CD4-positive, CD25-positive, alpha-beta regulatory T cell (primary cell): ENCODE measurements at places on chromosomes 16 and 17. TPM values are rescaled to one million over a fixed set of nuclear protein-coding genes. Genes with fewer than 3 reads are reported as not detected.

Gene PRSS33
- total RNA-seq, result not detected

Gene DCUN1D3
- total RNA-seq, result 4.8 TPM

Gene MPV17L
- total RNA-seq, result not detected

Gene KRTAP17-1
- total RNA-seq, result not detected

- H3K4me1 ChIP-seq, result peaks cover 34% of the 10 kb centered on the region
- no peak overlapping the region for H3K4me3 ChIP-seq
- H3K27me3 ChIP-seq, result peaks cover 4% of the 10 kb centered on the region
- no peaks in the 10 kb centered on the region for H3K36me3 ChIP-seq
These were observed 10.1 kb downstream of the COPZ2 start for GRCh38 chr17:48027322-48027981.

DNA sequence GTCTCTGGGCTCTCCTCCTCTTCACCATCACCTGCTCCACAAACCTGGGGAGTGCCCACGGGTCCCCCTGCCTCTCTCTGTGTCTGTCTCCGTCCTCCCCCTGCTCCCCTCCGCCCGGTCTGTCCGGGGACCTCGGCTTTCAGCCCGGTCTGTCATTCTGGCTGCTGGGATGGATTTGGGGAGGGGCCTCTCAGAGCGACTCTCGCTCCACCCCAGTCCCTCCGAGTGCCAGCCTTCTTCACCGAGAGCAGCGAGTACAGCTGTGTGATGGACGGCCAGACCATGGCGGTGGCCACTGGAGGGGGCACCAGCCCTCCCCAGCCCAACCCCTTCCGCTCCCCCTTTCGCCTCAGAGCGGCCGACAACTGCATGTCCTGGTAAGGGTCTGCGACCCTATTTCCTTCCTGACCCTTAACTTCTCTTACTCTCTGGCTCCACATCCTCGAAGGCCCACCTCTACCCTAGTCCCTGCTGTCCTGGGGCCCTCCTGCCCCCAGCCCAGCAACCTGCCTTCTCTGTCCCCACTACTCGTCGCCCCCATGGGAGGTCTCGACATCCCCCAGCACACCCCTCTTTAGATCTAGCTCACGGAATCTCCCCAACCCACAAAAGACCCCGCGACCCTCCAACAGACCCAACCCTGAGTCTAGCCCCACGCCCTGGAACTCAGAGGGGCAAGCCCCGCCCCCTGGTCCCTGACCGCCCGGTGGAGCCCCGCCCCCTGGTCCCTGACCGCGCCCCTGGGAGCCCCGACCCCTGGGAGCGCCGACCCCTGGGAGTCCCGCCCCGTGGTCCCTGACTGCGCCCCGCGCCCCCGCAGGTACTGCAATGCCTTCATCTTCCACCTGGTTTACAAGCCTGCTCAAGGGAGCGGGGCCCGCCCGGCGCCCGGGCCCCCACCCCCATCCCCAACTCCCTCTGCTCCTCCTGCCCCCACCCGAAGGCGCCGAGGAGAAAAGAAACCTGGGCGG lies 5.6 kb upstream of the CXCL16 start:
- peaks cover 10% of the 10 kb centered on the region for H3K4me1 ChIP-seq
- H3K27ac ChIP-seq, result no peak overlapping the region
- no peak for DNase-seq
- H3K36me3 ChIP-seq, result no peaks in the 10 kb centered on the region

DNA sequence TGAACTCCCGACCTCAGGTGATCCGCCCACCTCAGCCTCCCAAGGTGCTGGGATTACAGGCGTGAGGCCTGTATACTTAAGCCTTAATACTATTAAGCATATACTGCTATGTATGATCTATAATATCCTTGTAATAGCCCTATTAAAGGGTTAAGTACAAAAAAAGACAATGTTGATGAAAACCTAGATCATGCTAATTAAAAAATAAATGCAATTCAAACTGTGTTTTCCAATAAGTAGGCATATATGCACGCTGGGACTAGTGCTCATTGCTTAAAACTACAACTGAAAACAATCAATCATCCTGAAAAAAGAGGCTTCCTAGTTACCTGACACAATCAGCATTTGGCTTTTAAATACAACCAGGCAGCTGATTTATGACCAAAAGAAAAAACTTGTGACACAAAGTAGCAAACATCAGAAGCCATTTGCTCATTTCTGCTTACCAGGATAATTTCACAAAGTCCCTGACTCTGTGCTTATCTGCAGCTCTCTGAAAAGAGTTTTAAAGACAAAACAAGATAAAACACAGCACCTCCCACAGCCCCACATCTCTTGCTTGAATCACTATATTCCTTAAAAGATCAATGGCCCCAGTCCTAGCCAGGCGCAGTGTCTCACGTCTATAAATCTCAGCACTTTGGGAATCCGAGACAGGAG lies 11.1 kb downstream of the ZNF385C start:
- no peaks in the 10 kb centered on the region for H3K4me1 ChIP-seq
- DNase-seq, result no peak
- H3K36me3 ChIP-seq, result no peaks in the 10 kb centered on the region
- no peak overlapping the region for H3K4me3 ChIP-seq
- no peak overlapping the region for H3K27ac ChIP-seq

GRCh38 chr17:82957961-82958561 lies 118.2 kb upstream of the ZNF750 start:
- H3K4me3 ChIP-seq, result no peak overlapping the region
- no peak overlapping the region for H3K27ac ChIP-seq
- H3K36me3 ChIP-seq, result no peaks in the 10 kb centered on the region
- no peaks in the 10 kb centered on the region for H3K4me1 ChIP-seq
- no peaks in the 10 kb centered on the region for H3K27me3 ChIP-seq

DNA sequence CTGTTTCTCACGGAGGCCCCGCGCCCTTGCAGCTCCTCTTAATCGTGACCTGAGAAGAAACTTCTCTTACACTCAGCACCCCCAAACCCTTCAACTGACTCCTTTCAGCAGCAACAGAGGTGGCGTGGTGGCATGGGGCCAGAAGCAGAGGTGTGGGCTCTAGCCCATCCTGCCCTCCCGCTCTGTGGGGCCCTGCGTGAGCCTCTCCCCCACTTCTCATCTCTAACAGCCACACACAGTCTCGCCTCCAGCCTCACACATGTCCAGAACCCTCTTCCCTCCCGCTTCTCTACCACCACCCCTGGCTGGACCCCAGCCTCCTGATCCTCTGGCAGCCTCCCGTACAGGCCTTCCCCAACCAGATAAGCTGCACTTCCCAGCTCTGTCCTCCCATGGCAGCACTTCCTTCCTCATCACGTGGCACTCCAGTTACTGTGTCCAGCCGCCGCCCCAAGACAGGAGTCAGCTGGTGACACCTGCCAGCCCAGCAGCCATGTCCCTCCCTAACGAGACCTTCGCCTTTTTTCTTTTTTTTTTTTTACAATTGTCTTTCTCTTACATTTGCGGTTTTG lies 30.5 kb downstream of the NSMCE1 start:
- H3K4me1 ChIP-seq, result peaks cover 62% of the 10 kb centered on the region
- no peak overlapping the region for H3K4me3 ChIP-seq
- H3K27me3 ChIP-seq, result no peaks in the 10 kb centered on the region
- H3K36me3 ChIP-seq, result no peaks in the 10 kb centered on the region

DNA sequence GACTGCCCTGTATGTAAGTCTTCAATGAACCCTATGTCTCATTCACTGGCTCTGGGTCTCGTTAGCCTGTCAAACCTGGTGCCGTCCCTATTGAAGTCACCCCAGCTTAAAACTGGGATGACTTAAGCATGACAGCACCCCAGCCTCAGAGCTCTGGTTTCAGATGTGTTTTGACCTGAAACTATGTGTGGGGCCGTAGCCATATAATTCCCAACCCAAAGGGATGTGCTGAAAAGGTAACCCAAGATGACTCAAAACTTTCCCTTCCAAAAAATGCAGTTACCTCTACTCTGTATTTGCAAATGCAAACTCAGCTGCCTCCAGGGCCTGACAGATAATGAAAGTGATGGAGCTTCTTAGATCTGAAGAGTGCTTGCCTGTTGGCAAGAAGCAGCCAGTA lies 478.3 kb upstream of the ERCC4 start:
- no peak overlapping the region for H3K27ac ChIP-seq
- H3K36me3 ChIP-seq, result no peaks in the 10 kb centered on the region
- H3K27me3 ChIP-seq, result no peaks in the 10 kb centered on the region
- no peaks in the 10 kb centered on the region for H3K4me1 ChIP-seq
- no peak for DNase-seq

DNA sequence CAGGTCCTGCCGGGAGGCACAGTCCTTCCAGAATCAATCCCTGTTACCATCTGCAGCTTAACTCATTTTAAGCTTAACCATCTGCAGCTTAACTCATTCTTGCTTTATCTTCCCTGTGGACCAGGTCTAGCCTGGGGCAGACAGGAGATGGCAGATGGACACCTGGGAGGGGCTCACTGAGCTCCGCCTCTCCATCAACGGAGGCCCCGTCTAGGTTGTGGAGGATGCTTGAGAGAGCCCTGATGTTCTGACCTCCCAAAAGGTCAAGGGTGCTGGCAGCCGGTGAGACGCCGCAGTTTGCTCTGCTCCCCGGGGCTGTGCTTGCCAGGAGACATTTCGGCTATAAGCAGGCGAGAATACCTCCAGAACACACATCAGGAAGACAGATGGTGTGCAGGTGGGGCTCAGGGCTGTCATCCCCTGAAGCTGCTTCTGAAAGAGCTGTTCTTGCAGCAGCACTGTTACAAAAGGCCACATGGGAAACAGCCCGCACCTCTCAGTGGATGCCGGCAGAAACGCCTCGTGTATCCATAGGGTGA lies 41.3 kb downstream of the BAIAP2 start:
- H3K27me3 ChIP-seq, result no peaks in the 10 kb centered on the region
- no peak overlapping the region for H3K4me3 ChIP-seq
- H3K36me3 ChIP-seq, result no peaks in the 10 kb centered on the region
- no peak for DNase-seq
- no peaks in the 10 kb centered on the region for H3K4me1 ChIP-seq
- H3K27ac ChIP-seq, result no peak overlapping the region

DNA sequence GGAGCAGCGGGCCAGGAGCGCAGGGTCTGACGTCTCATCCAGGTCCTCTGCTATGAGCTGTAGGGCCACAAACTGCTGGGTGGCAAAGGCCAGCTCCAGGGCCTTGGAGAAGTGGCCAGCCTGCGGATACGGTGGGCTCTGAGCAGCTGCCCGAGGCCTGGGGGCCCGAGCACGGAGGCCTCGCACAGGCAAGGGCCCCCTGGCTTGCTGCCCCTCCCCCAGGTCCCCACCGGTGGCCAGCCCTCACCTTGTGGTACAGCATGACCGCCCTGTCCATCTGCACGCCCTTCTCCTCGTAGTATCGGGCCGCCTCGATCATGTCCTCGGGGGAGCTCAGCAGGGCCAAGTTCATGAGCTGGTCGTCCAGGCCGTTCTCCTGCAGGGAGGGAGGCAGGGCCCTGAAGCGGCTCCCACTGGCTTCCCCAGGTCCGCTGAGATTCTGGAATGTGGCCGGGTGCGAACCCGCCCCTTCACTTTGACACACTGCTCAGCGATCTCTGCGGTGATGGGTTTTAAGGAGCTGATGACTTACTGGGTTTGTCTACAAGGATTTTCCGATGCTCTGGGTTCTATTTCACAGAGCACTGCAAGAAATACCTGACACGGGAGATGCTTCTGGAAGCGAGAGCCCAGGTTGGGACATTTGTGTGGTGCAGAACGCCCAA lies 9.8 kb upstream of the TMEM204 start:
- no peak overlapping the region for H3K27ac ChIP-seq
- no peak overlapping the region for H3K4me3 ChIP-seq
- no peaks in the 10 kb centered on the region for H3K36me3 ChIP-seq

DNA sequence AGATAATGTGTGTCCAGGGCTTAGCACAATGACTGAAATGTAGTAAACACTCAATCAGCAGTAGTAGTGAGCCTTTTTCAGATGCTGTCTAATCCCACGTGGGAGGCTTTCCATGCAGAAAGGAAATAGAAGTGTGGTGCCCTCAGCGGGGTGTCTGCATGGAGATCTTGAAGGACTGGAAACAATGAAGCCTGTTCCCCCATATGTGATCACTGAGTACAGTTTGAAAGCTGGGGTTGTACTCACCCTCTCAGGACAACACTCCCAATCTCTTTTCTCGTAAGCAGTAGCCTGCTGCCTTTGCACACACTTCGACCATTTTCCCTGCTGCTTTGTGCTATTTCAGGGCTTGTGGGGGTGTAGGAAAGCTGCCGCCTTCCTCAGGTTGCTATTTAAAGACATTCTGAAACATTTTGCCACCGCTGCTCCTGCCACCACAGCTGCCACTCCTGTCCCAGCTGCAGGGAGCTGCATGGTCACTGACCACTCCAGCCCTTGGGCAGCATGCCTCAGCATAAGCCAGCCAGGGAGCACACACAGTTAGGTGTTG lies 40.6 kb upstream of the HAS3 start:
- no peak for DNase-seq
- H3K36me3 ChIP-seq, result peaks cover 2% of the 10 kb centered on the region
- no peak overlapping the region for H3K4me3 ChIP-seq
- H3K27ac ChIP-seq, result no peak overlapping the region

DNA sequence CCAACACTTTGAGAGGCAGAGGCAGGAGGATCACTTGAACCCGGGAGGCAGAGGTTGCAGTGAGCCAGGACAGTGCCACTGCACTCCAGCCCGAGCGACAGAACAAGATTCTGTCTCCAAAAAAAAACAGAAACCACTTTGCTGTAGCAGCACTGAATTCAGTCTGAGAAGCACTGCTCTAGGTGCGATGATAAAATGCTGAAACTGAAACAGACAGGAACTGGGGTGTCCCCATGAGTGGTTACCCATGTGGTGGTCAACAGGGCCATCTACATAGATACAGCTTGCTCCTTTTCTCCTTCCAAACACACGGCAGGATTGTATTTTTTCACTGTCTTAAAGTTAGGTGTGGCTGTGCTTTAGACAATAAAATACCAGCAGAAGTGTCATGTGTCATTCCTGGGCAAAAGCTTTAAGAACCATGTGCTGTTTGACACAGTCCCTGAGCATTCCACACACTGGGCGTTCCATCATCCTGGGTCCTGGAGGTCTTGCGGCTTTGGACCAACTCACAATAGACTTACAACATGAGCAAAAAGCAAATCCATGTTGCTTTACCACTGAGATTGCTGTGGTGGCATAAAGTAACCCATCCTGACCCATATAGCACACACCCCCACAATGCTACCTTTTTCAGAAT lies 11.5 kb downstream of the GAS7 start:
- H3K4me3 ChIP-seq, result no peak overlapping the region
- no peak for DNase-seq
- no peaks in the 10 kb centered on the region for H3K27me3 ChIP-seq
- H3K4me1 ChIP-seq, result no peaks in the 10 kb centered on the region

DNA sequence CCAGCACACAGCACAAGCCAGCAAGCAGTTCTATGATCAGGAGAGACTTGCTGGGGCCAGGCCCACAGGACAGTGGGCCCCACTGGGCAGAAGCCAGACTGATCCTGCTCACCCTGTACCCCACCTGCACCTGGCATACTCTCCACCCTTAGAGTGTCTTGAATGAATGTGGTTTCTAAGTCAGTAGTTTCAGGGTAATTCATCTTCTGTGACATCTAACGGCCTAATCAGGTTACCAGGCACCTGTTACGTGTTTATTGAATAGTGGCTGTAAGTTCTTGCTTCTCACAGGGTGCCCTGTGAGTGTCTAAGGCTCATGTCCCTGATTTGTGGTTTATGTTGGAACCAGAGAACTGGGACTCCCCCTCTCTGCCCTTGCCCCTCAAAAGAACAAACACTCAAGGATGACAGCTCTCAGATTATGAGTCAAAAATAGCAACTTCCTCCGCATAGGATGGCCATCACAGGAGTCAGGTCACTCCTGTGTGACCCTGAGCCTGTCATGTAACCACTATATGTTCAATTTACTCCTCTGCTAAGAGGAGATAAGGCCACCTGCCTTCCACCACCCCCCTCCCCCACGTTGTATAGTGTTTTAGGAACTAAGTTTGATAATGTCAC lies 7.0 kb upstream of the OR2C1 start:
- H3K36me3 ChIP-seq, result no peaks in the 10 kb centered on the region
- H3K4me3 ChIP-seq, result no peak overlapping the region
- no peaks in the 10 kb centered on the region for H3K27me3 ChIP-seq
- no peaks in the 10 kb centered on the region for H3K4me1 ChIP-seq

- DNase-seq, result no peak
- no peaks in the 10 kb centered on the region for H3K36me3 ChIP-seq
- H3K4me3 ChIP-seq, result no peak overlapping the region
- no peaks in the 10 kb centered on the region for H3K4me1 ChIP-seq
- no peak overlapping the region for H3K27ac ChIP-seq
These were observed 431.7 kb upstream of the PSMD7 start for GRCh38 chr16:73864868-73865267.
